ENCODE measurements at places on chromosomes 2 and 18.

DNA sequence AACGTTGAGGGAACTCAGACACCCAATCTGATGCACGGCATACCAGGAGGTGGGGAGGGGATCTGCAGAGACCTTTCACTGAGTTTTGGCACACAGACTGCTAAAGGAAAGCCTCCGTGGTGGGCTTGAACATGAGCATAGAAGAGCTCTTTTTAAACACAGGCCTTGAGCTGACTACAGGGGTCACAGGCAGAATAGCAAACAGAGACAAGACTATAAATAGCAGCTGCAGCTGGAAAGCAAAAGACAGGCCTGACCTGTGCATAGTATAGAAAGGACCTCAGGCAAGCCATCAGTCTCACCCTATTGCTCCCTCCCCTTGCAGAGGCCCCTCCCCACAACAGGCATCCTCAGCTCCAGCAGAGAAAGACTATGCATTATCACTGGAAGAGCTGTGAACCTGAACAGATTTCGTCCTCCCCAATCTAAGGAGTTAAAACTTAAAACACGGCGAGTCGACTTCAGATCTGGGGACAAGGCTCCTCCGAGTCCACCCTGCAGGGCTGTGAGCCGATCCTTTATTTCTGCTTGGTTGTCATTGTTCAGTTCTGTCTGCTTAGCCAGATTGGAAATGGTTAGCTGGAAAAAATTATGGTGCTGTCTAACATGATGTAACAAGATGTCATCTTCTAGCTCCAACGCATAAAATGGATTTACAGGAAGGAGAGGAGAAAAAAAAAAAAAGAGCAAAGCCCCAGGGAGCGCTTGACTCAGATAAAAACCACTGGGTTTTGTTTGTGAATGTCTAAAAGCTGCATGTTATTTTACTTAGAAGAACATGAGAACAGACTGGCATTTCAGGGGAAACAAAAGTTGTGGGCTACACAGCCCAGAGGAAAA, 25.2 kb upstream of the LCLAT1 start:
- DNase-seq = peak; percentile 48

DNA sequence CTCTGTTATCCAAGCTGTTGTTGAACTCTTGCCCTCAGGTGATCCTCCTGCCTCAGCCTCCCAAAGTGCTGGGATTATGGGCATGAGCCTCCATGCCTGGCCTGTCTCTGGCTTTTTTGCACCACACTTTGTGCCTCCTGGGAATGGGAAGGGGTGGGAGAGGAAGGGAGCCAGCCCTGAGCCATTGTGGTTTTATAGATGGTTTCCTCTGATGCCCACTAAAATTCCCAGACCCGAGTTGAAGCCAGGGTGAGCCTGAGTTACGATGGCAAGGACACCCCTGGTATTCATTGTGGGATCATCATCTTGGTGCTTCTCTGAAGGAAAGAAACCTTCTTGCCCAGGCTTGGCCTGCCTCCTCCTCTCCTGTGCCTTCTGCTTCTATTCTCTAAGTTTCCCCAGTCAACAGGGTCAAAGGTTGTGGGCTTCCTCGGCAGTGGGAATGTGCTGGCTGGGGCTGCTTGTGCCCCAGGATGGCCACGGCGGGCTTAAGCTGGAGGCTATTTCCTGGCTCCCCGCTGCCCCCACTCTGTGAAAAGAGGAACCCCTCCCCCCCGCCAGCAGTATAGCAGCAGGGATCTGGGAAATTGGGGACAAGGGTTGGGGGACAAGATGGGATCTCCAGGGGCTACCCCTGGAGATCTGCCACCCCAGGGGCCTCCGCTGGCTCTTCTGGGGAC, 106.2 kb downstream of the STPG4 start:
- DNase-seq = no peak

DNA sequence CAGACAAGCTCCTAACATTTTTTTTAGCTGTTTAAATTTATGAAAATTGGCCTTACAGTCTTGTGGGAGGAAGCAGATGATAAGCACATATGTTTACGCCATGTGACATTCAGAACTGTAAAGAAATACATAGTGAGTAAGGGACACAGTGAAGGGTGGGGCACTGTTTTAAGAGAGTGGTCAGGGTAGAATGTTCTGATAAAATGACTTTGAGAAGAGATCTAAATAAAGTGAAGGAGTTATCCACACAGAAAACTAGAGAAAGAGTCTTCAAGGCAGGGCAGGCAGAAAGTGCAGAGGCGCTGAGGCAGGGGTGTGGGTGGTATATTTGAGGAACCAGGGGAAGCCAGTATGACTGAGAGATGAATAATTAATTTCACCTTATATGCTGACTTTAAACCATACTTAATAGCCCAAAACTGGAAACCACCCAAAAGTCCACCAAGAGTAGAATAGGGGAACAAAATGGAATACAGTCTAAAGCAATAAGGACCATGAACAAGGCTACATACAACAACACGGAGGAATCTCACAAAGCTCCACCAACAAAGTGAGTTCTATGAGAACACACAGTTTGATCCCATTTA, 8.6 kb downstream of the MREG start:
- no peak for DNase-seq

DNA sequence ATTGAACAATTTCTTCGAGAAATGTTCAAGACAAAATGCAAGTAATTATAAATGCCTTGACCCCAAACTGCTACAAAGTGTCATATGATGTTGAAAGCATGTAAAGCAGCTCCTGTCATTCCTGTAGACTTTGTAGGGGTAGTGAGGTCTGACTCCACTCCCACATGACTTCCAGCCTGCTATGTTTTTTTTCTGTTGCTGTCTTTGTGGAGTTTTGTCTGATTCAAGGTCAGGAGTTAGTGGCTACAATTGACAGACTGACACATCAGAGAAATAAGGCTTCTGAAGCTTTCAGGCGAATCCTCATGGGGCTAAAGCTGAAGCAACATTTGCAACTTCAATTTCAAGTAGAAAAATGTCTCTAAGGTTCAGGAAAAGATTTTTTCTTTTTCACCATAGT, 63.9 kb upstream of the CCDC195 start:
- no peak for DNase-seq

- no peak for DNase-seq
These were observed 1058.5 kb downstream of the CBLN2 start for GRCh38 chr18:71485611-71486010.

- no peak for DNase-seq
These were observed 411.1 kb downstream of the NCKAP5 start for GRCh38 chr2:133157141-133157540.

- DNase-seq = peak; percentile 64
These were observed 93.3 kb downstream of the HNRNPLL start for GRCh38 chr2:38509314-38509946.

DNA sequence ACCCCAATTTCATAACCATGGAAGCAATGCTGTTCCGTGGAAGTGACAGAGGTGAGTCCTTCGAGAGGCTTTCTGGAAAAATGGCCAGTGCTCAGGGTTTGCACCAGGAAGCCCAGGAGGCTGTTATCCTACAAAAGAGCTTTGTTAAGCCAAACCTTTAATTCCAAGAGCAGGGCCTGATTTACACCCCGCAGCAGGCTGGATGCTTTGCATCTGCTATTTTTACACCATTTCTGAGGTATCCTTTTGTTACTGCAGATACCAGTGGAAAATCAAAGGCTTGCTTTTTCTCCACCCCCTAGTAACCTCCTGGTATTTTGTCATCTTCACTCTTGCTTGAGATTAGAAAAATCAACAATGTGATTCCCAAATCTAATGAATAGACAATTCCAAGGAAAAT, 380.6 kb downstream of the SOX11 start:
- no peak for DNase-seq

- DNase-seq = no peak
These were observed 489.1 kb downstream of the ZEB2 start for GRCh38 chr2:144030791-144031190.

DNA sequence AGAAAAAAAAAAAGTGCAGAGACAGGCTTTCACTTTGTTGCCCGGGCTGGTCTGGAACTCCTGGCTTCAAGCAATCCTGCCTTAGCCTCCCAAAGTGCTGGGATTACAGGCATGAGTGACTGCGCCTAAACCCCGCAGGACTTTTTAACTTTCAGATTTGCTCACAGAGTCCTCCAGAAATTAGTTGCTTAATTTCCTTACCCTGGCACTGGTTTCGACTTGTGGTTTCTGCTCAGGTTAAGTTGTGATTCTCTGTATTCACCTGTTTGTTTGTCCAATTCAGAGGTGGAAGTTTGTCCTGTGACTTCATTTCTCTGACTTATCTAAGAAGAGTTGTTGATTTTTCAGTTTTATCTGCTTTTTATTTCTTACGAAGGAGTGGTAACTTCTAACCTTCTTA, 238.1 kb downstream of the TMEM182 start:
- DNase-seq = no peak

DNA sequence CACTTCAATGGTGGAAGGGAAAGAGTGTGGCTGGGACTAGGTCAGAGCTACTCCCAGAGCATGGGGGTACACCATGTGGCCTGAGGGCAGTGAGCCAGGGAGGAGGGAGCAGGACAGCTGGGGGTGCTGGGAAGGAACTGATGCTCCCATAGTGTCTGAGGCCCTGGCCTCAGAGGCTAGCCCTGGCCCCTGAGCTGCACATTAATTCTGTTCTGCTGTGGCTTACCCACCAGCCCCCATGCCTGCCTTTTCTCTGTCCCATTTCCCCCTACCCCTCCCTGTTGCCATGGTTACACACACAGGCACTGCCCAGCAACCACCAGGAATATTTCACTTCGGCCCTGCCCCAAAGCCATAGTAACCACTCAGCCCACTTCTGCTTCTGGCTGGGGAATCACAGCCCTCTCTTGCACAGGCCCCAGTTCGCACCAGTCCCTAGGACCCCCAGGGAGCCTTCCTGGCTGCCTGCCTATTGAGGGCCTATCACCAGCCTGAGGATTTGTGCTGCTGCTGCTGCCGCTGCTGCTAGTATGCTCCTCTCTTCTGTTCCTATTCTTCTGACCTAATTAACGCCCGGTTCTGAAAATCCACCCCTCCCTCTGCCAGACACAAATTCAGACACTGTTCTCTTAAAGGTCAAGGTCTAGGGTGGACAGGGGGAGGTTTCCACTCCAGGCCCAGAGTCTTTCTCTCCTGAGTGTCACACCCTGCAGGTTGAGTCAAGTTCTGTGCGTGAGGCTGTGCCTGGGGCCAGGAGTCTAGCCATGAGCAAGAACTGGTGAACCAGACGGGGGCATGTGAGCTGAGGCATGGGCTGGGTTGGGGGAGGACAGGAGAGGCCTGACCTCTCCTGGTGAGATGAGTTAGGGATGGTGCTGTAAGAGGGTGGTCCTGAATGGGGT, 87.1 kb upstream of the MCFD2 start:
- DNase-seq = no peak

- no peak for DNase-seq
These were observed 422.5 kb upstream of the PIK3C3 start for GRCh38 chr18:41532344-41533086.

- peak; percentile 77 for DNase-seq
These were observed at the start of gene PXDN for GRCh38 chr2:1744446-1745170. Gene PXDN (minus strand): TSS chr2:1744515. CDS start chr2:1744455, 60 bp downstream.

DNA sequence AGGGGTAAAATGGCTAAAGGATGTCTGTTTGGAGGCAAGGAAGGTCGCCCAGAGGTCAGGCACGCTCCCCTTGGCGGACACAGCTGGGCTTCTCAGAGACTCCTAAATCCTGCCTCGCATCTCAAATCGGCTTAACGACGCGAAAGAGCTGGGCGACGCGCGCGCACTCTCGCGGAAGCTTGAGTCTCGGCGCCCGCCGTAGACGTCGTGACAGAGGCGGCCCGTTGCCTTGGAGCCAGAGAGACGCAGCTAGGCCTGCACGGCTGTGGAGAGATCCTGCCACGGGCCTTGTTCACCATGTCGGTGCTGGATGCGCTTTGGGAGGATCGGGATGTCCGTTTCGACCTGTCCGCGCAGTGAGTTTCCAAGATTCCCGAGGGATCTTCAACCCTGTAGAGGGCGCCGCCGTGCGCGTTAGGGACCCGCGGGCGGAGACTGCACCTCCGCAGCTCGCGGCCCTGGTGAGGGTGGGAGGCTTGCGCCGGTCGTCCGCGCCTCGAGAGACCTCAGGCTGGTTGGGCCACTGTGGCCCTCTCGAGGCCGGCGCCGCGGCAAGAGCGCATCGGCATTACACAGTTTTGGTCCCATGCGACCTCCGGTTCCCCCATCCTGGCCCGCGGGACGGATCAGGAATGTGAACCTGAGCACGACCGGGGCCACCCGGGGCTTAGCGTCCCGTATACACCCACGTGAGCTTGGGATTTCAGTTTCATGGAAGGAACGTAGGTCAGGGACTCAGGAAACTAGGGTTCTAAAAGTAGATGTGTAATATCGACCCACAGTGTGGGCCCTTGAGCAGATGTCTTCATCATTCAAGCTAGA, at the start of gene BBS5:
BBS5 (plus strand) TSS at position 238 of the 822 bp plus-strand sequence; CDS start at position 298, 60 bp downstream.
- peak; percentile 85 for DNase-seq

- no peak for DNase-seq
These were observed 27.4 kb downstream of the SMYD1 start for GRCh38 chr2:88095022-88095421.

DNA sequence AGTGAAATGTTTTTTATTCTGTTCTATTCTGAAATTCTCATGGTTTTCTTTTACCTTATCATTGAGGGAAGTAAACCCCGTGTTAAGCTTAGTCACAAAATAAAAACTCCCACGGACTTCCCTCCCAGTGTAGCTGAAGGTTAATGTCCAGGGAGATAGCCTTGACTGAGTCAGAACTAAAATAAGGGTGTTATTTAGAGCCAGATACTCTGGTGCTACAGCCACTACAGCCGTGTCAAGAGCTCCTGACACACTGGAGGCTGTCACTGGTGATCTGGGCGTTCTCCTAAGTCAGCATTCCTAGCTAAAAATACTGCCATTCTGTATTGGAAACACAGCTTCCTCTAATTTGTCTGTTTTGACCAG, 82.0 kb upstream of the RANBP2 start:
- peak; percentile 78 for DNase-seq

DNA sequence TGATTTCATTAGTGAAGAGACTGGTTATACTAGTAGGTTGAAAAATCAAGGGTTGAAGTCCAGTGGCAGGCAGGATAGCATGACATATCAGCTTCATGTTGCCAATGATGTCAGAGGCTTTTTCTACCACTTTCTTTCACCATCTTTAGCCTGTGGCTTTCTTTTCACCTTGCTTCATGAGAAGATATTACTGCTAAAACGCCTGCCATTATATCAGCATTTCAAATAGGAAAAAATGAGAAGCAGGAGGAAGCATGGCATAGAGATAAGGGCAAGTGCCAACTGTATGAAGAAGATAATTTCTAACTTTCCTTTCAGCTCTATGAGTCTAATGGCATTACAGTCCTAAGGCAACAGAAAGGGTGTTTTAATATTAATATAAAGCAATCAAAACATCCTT, 270.2 kb upstream of the SYT4 start:
- no peak for DNase-seq

Measured in EL (cell line).